ENCODE measurements at places on chromosomes 7 and 10. TPM values are rescaled to one million over a fixed set of nuclear protein-coding genes. Genes with fewer than 3 reads are reported as not detected.

The OR2A12 gene
- polyA plus RNA-seq: 0.05 TPM

The CPA1 gene
- polyA plus RNA-seq: 2.2 TPM

The TAS2R41 gene
- not detected for polyA plus RNA-seq

The LRRN3 gene
- 3.7 TPM for polyA plus RNA-seq

The PPP1R3C gene
- polyA plus RNA-seq: 42.3 TPM

The SLC39A12 gene
- not detected for polyA plus RNA-seq

The LIPK gene
- polyA plus RNA-seq: not detected

The DENND2A gene
- polyA plus RNA-seq: 38.6 TPM

The PPIA gene
- 1,239 TPM for polyA plus RNA-seq

DNA sequence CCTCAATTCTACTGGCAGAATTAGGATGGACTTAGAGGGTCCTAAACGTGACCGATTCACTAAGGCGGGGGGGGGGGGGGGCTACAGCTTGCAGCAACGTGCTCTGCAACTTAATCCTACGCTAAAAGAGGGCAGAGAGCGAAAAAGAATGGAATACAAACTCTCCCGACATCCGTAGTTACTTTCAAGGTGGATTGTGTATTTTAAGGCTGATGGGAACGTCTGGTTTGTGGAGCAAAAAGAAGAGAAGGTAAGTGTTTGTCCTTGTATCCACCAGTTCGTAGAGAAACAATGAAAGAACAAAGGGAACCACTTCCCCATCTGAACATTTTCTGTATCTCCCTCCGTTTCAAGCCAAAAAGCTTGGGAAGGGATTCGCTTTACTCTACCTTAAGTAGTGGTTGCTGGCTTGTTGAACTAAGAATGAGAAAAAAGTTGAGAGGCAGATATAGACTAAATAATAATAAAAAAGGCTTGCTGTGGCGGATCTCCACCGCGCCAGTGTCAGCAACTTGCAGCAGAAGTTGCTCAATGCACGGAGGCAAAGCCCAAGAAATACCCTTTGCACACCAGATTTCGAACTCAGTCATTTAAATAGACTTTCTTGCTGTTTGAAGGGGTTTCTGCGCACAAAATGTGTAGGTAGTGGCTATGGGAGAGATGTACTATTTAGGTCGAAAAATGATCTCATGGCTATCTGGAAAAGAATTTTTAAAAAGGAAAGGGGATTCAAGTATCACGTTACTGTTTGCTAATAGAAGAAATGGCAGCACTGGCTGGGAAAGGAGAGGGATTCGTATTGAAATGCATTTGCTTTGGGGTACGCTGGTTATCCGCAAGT is 736 bp downstream of the SKIDA1 start:
- no peak for DNase-seq

GRCh38 chr10:102923601-102924000 is 5.5 kb downstream of the CNNM2 start:
- no peak for DNase-seq

DNA sequence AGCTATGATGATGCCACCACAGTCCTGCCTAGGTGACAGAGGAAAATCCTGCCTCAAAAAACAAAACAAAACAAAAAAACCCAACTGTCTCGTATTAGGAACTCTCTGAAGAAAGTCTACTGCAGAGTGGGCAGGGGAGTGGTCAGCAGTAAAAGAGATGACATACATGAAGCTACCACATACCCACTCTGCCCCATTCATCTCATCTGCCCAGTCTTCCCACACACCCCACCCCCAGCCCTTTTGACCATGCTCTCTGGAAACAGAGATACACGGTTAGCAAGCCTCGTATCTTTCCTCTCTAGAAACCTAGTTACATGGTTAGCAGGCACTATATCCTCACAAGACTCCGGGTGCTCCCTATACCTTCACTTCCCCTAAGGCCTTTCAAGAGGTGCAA is 8.3 kb downstream of the SLC37A3 start:
- DNase-seq: no peak

- DNase-seq: no peak
These were observed 33.7 kb downstream of the R3HCC1L start for GRCh38 chr10:98168147-98168546.

- peak; percentile 24 for DNase-seq
These were observed 819 bp downstream of the HYCC1 start for GRCh38 chr7:23012908-23013714.

GRCh38 chr10:126080291-126080825 is 184.0 kb downstream of the FANK1 start:
- DNase-seq: no peak

GRCh38 chr10:114520453-114520852 is 116.2 kb upstream of the AFAP1L2 start:
- no peak for DNase-seq

DNA sequence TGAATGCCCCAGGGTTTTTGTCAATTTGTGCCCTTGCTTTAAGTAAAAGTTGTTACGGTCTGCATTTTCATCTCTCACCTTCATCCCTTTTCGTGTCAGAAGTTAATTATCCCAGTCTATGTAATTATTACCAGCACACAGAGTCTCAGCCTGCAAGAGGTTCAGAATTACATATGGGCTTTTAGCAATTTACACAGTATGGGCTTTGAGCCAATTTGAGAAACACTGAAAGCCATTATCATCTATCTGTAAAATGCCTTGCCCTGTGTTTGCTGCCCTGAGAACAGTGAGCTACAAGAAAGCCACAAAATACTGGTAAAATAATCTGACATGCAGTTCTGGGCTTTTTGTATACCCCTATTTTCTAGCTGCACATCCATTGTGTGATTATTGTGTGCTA is 125.6 kb upstream of the STEAP4 start:
- no peak for DNase-seq

DNA sequence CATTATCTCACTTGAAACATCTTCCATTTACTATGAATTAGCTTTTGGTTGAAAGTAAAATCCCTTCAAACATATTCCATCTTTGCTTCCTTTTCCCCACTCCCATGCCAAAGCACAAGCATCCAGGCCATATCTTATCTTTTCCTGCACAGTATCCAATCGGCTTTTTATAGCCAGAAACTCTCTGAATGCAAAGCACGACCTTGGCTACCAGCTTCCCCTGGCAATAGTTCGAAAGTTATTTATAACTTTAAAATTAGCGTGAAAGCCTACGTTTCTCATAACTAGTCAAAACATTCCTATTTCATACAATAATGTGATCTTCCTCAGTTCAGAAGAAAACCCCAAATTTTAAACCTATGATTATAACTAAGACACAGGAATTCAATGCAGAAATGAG is 440 bp downstream of the CTNNA3 start:
- DNase-seq: no peak

DNA sequence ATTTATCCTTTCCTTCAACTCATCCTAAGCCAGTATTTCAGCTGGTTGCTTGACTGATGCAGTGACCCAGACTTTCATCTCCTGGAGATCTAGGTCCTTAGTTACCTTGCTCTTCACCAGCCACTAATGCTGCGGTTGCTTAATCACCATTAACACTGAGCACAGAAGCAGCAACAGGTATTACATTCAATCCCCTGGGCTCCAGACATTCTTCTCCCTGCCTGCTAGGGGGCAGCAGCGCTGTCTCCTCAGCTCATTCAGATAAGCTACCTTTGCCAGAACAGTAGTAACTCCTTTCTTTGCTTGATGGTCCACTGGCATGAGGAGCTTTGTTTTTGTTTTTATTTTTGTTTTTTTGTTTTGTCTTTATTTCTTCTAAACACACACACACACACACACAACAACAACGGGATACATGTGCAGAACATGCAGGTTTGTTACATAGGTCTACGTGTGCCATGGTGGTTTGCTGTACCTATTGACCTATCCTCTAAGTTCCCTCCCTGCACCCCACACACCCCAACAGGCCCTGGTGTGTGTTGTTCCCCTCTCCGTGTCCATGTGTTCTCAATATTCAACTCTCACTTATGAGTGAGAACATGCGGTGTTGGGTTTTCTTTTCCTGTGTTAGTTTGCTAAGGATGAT is 1043.2 kb upstream of the C7orf33 start:
- DNase-seq: no peak

- no peak for DNase-seq
These were observed 108.9 kb downstream of the ITGB8 start for GRCh38 chr7:20439416-20440185.

GRCh38 chr10:3172081-3172445 is 519 bp downstream of the PITRM1 start:
- no peak for DNase-seq

DNA sequence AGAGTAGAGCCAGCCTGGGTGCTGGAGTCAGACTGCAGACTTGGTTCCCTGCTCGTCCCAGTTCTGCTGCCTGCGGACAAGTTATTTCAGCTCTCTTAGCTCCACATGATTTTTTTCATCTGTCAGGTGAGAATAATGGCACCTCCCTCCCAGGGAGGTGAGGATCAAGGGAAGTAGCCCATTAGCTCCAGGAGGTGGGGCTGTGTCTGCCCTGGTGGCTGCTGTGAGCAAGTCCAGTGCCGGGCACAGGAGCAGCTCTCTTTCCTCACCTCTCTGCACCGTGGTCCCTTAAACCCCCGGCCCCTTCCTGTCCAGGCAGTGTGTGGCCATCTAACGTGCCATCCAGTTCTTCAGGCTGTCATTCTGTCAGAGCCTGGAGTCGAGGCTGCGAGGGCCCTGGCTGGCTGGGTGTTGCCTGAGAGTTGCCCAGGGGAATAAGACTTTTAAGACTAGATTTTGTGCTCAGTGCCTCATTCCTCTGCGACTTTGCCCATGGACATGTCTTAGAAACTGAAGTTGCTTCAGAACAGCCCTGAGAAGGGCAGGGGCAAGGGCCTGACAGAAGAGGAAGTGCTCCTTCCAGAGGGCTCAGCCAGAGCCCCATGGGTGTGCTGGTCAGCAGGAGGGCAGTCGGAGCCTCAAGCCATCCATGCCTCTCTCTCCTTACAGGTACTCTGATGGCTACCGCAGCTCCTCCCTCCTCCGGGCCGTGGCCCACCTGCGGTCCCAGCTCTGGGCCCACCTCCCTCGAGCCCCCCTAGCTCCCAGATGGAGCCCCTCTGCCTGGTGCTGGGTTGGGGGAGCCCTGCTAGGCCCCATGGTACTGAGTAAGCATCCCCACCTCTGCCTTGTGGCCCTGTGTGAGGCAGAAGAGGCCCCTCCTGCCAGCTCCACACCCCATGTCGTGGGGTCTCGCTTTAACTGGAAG is 5.0 kb downstream of the ABCB8 start:
- DNase-seq: no peak

- DNase-seq: peak; percentile 62
These were observed 97.6 kb downstream of the SUGCT start for GRCh38 chr7:40232242-40232893.

DNA sequence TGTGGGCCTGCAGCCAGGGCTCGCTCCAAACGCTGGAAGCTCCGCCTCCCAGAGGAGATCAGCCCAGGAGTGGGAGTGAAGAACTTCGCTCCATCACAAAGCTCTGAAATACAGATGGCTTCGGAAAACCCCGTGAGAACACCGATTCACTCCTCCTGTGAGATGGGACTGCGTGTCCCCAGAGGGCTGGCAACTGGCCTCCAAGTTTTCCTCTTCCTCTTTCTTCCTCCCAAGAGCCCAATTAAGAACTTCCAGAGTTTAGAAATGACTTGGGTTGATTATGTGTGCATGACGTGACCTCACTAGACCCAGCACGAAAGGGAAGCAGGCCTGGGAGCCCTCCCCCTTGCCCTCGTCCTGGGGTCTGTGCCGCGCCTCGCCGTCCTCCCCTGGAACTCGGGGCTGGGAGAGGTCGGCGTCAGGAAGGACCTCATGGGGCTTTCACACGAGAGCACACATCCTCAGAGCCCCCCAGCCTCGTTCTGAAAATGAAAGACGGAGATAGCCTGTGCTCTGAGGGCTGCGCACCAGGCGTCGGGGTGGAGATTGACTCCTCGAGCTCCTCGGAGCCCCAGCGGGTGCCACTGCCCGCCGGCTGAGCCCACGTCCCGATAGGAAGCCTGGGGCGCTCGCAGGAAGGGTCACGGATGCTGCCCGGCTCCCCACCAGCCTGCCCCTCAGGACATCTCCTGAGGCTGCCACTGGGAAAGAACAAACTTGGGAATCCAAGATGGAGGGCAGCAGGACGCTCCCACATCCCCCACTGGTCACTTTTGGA is 37.8 kb downstream of the PTPRN2 start:
- peak; percentile 43 for DNase-seq

DNA sequence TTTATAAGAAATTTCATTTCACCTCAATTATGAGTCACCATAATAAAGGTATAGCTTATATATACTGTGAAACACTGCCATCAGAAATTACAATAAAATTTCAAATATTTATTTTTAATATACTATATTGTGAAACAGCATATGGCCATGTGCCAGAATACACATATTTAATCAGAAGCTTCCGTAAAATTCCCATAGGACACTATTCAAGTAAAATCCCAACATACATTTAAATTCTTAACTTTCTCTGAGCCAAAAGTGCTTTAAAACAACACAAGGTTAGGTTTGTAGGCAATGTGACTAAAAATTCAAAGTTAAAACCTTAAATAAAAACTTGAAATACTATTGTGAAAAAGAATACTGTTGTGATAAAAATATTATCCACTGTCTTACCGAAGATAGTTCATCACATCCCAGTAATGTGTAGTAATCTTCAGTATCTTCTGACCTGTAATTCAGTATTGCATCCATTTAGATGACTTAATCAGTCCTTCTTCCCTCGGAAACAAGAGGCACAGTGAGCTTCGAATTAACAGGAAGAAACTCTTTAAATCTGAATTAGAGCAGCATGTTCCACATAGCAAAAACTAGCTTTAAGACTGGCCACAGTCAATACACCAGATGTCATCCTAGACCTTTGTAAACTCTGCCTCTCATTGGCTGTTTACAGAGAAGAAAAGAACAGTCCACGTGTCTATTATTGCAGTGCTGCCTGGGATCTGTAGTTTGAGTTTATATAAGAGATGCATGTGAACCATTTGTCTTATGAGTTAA is at the start of gene DNAJC12:
DNAJC12 (minus strand) TSS at position 648 of the 774 bp plus-strand sequence; CDS start at position 471, 177 bp downstream.
- DNase-seq: peak; percentile 70

DNA sequence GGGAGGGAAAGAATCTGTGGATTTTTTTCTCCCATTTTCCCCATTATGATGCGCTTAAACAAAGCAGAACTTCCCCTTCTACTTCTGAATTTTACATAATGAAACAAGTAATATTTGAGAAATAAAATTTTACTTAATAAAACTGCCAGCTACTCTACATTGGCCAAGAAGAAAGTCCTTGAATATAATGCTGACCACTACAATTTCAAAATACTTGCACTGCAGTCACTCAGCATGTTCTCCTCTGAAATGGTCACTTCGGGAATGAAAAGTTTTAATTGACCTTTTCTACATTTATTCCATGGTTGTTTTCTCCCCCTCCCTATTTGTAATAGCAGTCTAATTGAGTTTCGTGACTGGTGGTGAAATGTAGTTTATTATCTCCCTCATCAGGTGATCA is 23.9 kb downstream of the GLI3 start:
- no peak for DNase-seq

- no peak for DNase-seq
These were observed 44.0 kb downstream of the DNMBP start for GRCh38 chr10:99965700-99966099.

DNA sequence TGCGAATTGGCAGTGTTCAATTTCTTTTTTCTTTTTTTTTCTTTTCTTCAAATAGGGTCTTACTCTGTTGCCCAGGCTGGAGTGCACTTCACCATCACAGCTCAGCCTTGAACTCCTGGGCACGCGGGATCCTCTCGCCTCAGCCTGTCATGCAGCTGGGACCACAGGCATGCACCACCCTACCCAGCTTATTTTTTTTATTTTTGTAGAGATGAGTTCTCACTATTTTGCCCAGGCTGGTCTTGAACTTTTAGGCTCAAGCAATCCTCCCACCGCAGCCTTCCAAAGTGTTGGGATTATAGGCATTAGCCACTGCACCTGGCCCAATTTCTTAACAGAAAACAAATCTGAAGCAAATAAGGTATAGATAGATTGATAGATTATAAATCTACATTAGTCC is 69.3 kb downstream of the SKIDA1 start:
- DNase-seq: no peak
